GM13976 (cell line): ENCODE measurements at places on chromosomes 12 and 14.

DNA sequence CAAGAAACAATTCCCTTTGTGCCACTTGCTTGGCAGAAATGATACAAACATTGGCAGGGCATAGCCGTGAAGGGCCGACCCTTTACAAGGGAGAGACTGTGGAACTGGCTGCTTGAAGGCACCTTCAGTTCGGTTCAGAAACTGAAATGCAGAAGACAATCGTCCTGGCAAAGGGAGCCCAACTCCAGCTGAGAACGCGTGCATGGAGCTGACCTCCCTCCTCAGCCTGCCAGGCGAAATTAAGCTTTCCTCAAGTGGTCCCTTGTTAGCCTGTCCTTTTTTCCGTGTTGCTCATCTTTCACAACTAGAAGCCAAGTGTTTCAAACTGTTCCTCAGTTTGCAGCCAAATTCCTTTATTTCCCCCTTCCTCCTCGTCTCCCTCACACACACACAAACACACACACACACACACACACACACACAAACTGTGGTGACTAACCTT is 8.1 kb downstream of the LGR5 start:
- no peak for DNase-seq

GRCh38 chr12:56205445-56205844 is 16.2 kb upstream of the SMARCC2 start:
- no peak for DNase-seq

DNA sequence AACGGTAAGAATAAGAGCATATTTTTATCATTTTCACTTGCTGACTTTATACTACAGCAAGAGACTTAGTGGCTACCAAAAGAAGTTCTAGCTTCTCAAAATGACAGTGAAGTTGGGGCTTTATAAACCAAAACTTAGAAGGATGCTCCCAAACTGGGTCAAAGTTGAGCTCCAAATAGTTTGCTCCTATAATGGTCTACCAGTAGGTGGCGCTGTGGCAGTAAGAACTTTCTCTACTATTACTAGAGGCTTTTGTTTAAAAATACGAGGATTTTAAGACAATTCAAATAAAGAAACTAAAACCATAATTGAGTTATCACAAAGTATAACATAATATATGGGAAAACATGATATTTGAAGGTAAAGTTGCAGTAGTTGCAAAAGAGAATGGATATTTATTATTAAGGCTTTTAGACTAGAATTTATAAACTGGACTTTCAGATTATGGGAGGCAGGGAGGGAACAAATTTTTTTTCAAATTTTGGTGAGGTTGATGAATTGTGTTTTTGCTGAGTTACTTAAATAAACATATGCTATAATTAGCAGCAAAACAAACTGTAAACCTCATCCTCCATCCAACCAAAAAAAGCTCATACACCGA is 75.0 kb downstream of the TGFB3 start:
- peak; percentile 58 for DNase-seq

DNA sequence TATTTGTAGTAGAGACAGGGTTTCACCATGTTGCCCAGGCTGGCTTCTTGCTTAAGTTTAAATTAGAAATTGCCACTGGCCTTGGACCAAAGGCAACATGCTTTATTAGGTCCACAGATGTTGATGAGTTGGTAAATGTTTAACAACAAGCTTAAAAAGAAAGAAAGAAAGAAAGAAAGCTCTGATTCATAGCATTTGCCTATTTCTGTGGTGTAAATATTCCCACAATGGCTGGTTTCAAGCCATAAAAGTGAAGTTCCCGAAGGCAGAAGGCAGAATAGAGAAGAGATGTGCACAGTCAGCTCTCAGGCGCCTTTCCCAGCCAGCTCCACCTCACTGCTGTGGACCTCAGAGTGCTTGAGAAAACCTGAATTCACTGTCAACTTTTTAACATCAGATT is 26.4 kb downstream of the KCNK13 start:
- DNase-seq = no peak

- DNase-seq = peak; percentile 38
These were observed 899 bp upstream of the COL2A1 start for GRCh38 chr12:48005001-48005749.

DNA sequence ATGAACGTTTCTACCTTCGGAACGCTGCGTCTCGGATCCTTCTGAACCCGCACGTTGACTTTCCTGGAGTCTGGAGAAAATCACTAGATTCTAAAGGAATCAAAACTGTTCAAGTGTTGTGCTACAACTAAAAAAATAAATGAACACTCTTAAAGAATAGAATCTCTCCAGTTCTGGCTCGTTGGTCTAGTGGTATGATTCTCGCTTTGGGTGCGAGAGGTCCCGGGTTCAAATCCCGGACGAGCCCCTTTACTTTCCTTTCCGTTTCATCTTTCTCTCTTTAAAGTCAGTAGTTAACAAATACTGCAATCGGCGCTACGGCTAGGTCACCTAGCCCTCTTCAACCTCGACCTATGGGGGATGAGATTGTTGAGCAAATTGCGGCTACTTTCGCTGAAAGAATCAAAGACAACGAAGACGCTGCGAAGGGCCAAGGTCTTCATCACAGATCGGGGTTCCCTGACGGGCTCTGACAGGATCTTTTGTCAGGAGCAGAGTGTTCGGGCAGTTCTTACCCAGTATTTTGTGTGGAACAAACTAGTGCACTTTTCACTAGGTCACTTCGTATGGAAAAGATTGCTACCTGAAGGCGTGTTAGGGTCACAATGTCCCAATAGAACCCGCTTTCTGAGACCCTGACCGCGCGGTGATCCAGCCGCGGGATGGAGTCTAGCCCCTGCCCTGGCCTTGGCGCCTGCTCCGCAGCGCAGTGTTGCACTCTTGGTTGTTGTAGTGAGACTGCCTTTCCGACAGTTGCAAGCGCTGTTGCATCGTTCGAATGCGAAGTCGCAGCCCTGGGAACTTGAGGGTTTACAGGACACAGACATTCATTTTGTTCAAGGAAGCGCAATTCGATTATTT is 8.4 kb downstream of the OR6S1 start:
- peak; percentile 80 for DNase-seq

DNA sequence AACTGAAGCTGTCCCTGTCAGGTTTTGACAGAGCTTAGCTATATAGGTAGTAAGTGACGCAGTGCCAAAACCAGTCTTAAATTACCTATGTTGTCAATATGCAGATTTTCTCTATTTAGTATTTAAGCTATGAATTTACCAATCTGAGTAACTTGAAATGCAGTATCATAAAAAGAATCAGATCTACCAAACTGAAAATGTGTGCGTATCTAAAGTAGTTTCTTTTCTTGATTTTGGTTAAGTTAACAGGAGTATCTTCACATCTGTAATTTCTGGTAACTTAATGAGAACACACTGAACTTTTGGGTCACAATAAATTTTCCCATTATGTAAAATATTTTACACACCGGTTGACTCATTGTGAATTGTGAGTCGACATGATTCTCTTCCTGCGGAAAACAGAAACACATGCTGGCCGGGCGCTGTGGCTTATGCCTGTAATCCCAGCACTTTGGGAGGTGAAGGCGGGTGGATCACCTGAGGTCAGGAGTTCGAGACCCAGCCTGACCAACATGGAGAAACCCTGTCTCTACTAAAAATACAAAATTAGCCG is 45.1 kb downstream of the TRAF3 start:
- no peak for DNase-seq

DNA sequence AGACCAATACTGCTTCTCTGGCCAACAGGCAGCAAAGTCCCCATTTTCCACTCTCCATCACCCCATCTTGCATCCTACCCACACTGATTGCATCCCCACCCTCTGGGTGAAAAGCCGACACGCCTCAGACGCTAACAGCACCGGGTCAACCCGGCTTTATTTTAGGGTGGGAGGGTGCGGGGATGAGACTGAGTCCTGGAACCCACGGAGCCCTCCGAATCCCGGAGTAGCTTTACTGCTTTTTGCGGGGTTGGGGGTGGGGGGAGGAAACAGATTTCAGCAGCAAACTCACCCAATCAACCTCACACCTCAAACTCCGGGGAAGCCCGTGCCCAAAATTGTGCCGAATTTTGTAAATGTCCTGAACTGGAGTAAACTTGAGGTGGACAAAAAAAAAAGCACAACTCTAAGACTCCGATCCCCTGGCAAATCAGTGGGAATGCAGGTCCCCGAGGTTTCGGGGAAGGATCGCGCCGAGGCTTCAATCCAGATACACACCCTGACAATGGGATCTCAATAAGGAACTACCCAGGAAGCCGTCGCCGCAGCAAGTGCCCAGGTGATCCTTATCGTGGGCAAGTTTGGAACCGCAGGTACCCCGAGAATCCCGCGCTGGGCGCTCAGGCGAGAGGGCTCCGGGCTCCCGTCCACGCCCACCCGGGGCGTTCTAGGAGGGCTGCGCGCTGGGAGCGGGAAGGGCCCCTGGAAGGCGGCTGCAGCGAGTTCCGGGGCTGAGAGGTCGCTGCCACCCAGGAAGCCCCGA is 1.1 kb downstream of the GCH1 start:
- DNase-seq = no peak

GRCh38 chr14:73833530-73834260 is 17.9 kb upstream of the PTGR2 start:
- no peak for DNase-seq

GRCh38 chr14:104928391-104929133 is 3.9 kb downstream of the PLD4 start:
- peak; percentile 16 for DNase-seq

DNA sequence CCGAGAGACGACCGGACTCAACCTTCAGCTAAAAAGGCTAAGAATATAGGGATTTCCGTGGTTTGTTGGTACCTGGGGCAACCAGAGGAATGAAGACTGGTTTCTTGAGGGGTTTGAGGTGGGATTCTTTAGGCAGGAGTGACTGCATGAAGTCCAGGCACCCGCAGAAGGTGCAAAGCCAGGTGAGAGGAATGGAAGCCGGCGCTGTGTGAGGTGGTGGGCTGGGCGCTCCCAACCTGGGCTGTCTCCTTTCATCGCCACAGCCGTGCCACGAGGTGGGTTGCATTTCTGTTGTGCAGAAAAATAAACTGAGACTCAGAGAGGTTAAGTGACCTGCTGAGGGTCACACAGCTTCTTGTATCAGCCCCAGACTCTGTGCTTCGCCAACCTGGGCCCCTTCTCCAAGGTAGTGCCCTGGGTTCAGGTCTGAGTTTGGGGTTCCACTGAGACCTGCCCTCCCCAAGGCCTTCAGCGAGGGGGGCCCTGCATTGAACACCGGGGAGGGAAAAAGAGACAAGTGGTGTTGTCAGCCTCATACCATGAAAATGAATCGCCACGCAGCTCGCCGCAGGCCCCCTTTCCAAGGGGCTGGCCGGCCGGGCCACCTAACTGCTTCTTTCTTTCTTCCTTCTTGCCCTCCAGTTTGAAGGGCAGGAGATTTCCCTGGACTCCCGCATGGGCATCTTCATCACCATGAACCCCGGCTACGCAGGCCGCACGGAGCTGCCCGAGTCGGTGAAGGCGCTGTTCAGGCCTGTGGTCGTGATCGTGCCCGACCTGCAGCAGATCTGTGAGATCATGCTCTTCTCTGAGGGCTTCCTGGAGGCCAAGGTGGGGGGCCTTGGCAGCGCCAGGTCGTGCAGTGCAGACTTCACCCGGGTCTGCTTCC is 88.4 kb downstream of the DNAH10 start:
- no peak for DNase-seq

GRCh38 chr12:126591533-126591932 is 1526.3 kb downstream of the AACS start:
- DNase-seq = no peak

GRCh38 chr12:117097159-117097558 is 2.1 kb downstream of the TESC start:
- DNase-seq = no peak

DNA sequence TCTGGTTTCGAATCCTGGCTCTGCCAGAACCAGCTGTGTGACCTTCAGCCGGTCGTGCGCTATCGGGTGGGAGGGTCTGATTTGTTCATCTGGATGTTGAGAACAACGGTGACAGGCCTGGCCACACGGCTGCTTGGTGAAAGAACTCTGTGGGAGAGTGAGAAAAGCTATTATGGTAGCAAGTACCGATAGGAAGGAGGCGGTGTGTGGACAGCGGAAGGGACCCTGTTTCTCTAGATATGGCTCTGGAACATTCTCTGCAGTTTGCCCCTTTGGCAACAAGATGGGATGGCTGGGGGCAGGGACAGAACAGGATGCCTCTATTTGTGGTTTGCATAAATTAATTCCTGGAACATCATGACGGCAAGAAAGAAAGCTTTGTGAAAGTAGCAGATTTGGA is 347.3 kb downstream of the AACS start:
- DNase-seq = no peak

- no peak for DNase-seq
These were observed 201.6 kb upstream of the NUDT4 start for GRCh38 chr12:93176165-93176564.

GRCh38 chr14:26463136-26463535 is 134.7 kb downstream of the NOVA1 start:
- no peak for DNase-seq

DNA sequence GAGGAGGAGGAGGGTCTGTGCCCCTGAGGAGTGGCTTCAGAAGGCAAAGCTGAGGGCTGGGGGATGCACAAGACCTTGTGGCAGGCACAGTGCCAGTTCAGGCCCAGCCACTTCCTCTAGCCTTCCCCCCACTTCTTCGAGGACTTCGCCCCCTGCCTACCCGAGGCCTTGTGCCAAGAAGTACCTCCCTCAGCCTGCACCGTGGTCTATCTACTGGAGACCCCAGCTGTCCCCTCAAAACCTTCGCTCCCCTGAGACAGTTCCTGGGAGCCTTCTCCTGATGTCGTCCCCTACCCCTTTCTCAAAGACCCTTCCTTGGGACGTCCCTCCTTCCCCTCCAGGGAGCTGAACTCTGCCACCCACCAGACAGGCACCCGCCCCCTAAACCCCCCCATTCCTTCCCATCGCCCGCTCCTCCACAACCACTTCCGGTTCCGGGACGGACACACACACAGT is 604 bp downstream of the ZNF384 start:
- no peak for DNase-seq

DNA sequence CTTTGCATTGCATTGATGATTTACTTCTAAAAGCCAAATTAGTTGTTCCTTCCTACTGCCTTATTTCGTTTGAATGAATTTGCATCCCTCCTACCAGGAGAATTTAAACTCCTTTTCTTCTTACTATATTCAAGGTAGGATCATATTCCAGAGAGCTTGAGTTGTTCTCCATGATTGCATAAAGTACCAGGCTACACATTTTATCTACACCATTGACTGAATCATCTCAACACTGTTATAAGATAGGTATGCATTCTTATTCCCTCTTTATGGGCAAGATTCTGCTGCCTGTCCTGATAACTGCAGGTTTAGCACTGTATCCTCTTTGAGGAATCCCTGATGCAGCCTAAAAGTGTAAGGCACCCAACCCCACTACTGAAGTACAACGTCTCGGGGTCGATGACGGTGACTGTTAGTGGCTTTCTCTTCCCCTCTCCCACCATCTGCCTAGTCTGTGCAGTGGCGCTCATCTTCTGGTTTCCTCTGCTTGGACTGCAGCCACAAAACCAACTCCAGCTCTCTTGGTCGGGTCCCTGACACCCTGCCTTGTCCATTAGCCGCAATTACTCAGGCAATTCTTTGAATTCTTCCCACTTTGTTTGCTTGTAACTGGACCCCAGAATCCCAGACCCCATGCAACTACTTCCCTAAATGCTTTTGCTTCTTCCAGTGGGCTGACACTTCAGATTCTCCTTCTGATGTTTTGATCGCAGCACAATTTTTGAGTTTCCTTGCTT is 44.4 kb upstream of the STXBP6 start:
- no peak for DNase-seq
